CD4-positive, alpha-beta T cell treated with Interferon gamma for 1 hour (primary cell): ENCODE measurements at places on chromosomes 3 and 15.

GRCh38 chr3:20125897-20126296 is 60.1 kb downstream of the SGO1 start:
- DNase-seq = peak; percentile 52

GRCh38 chr15:84079885-84080777 is 155.4 kb upstream of the GOLGA6L4 start:
- DNase-seq = no peak

DNA sequence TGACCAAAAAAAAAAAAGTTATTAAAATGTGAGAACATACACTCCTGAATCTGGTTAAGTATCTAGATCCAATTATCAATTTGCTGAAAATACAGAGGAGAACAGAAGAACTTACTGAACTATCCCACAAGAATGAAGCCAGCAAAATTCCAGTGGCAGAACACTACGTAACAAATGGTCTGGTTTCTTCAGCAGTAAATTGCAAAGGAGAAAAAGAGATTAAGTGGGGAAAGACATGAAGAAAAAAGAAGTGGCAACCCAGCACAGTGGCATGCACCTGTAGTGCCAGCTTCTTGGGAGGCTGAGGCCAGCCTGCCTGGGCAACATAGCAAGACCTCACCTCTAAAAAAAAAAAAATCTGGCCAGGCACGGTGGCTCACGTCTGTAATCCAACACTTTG is 62.1 kb downstream of the LHFPL4 start:
- no peak for DNase-seq

- DNase-seq = no peak
Measured at GRCh38 chr15:83210619-83211018, 3.0 kb upstream of the HDGFL3 start.

- DNase-seq = no peak
Measured at GRCh38 chr3:115862099-115862498, 238.8 kb downstream of the GAP43 start.

DNA sequence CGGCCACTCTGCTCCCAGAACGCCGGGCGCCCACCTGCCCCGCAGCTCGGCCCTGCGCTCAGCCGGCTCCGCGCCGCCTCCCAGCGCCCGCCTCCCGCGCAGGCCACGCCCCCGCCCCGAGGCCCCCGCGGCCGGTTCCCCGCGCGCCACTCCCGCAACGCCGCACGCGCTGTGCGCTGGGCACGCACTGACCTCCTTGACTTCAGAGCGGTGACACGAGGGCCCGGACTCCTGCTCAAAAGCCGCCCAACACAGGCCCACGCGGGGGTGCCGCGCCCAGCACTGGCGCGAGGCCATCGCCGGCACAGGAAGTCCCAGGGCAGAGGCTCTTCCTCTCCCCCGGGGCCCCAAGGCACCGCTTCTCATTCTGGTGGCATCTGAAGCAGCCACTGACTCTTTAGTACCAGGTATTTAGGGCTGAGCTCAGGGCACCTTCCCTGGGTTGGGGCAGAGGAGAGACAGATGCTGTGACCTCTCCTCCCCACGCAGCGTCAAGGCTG is 12.4 kb downstream of the TNK2 start:
- peak; percentile 71 for DNase-seq

DNA sequence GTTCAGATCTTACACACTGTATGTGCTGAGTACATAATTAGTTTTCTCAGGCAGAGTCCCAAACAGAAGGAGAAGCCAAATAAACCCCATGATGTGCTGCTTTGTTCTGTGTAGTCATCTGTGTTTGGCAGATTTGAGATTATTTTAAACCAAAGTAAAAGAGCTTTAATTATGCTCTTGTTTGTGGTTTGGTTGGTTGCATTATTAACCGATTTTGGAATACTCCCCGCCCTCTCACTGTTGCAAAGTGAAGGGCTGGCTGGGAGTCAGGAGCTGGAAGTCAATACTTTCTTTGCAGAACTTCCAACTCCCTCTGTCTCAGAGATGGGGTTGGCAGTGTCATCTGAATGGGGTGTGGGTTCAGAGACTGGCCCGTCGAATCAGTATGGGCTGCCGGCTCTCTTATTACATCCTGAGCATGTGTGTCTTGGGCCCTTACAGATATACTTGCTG is 34.4 kb downstream of the SLCO3A1 start:
- DNase-seq = no peak

DNA sequence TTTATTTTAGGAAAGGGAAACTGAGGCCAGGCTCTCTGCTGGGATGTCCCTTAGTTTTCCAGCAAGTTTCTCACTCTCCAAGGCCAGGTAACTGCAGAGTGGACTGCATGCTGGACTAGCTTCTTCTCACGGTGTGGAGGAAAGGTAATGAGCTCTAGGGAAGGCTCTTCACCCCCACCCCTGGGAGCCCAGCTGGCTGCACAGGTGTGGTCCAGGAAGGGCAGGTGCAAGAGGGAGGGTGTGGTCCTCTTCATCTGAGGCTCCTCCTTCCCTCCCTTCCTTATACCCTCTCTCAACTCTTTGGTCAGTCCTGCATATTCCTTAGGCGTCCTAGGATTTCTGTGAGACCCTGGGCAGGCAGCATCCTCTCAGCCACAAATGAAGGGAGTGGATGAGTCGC is 33.9 kb downstream of the RNU5B-1 start:
- no peak for DNase-seq

DNA sequence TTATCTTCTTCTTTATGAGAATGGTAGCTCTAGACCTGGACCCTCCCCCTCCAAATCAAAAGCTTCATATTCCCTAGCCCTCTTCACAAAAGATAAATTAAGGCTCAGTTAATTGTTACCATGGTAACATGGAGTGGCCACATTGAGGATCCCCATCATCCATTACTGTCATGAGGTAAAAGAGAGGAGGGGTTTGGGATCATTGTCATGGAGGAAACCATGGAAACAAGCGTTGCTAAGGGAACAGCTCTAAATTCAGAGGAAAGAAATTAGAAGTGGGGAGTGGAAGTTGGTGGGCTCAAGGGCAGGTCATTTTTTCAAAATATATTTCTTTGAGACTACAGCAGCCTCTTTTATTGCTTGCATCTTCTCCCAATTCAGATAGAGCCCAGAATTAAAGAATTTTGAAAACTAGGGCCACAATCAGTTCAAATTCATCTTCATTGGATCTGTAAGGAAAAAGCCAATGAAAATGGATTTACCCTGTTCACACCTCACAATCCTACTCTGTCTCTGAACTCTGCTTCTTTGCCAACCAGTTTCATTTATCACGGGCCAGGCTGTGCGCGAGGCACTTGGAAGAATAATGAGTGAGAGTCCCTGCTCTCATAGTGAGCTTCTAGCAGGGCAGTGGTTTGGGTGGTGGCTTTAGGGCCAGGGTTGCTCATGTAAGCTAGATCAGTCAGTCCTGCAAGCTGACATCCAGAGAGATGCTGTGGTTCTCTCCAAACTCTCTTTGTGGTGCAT is 11.6 kb upstream of the AEN start:
- no peak for DNase-seq

- no peak for DNase-seq
Measured at GRCh38 chr3:187263270-187263669, 28.3 kb downstream of the MASP1 start.

DNA sequence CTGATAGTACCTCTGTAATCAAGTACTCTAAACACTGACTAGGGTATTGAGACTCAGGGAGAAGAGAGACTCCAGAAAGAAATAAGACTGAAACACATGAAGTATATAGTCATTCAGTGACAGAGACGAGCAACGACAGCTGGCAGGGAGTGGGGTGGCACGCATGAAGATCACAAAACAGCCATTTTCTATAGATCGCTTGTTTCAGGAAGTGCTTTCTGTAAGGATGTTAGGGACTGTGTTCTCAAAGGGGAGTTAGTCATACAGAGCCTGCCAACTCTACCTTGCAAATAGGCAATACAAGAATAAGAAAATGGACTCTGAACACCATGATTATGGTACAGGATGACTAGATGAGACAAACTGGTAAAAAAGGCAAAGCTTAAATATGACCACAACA is 139.5 kb downstream of the TBL1XR1 start:
- DNase-seq = peak; percentile 5

- DNase-seq = no peak
Measured at GRCh38 chr15:43524254-43524845, 6.9 kb downstream of the MAP1A start.

GRCh38 chr3:56363720-56364119 is 104.5 kb downstream of the ERC2 start:
- no peak for DNase-seq

DNA sequence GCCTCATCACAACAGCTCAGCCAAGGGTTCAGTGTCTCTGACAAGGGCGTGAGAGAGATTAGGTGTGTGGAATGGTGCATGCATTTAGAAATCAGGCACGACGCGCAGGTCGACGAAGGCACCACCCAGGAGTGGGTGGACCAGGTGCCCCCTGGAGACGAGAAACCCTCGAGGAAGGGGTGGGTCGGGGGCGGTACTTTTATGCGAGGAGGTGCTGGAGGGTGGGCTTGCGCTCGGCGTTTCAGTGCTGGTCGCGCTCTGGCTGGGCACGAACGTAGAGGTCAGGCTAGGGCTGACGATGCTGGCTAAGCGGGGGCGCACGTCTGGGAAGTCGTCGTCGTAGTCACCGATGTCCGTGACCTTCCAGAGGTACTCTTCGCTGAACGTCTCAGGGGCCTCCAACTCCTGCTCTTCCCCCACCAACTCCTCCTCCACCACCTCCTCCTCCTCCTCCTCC is 393 bp downstream of the ERICH6 start:
- peak; percentile 56 for DNase-seq

DNA sequence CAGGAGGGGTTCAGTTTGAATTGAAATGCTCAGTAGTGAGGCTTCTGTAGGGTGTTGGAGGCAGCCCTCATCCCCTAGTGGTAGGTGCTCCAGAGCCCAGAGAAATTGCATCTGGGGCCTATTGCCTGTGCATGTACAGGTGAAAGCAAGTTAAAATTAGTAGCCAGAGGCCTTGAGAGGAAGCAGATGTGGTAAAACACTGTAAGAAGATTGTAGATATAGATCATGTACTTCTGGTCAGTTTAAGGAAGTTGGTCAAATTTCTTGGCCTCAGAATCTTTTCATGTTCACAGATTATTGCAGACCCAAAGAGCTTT is 34.6 kb downstream of the IGSF10 start:
- DNase-seq = no peak

DNA sequence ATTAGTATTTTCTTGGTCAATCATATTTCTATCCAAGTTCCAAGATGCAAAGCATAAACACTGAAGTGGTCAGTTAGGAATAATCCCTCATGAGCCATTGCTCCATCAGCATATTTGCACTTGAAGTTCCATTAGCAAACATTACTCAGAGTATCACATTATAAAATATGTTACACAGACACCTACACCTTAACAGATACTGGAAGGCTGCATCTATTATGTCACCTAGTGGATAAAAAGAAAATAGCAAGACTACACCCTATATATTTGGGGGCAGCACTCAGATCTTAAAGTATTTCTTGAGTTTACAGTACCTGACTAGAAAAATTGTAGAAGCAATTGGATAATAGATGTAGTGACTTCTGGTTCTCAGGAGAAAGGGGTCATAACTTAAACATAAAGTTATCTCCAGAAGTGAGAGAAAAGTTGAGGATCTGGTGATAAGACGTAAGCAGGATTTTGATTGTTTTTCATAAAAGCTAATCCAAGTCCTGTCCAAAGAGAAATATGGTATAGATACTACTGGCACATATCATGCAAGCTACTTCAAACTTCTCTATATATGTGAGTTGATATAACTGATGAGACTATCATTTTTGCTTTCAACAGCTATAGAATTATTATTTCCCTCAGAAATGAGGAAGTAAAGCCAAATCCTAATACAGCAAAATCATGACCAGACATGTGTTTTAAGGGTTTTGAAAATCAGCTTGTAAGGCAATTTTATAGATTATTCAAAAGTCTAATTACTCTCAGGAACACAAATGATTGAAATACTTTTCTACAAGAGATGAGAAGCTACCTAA is 422.2 kb downstream of the GBE1 start:
- DNase-seq = no peak

DNA sequence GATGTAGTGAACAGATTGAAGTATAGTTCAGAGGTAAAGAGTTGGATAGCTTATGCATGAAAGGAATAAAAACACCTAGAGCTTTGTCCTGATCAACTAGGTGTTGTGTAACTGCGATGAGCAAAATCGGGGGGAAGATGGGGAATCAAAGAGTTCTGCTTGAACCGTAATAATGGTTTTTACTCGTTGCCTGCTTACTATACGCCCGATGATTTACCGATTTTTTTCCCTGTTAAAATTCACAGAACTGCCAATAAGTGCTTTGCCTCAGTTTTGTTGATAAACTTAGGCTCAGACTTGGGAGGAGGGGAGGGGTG is 783 bp upstream of the DNAJB11 start:
- no peak for DNase-seq

- peak; percentile 82 for DNase-seq
Measured at GRCh38 chr15:41115652-41116115, 396 bp downstream of the INO80 start.

GRCh38 chr3:126480861-126481260 is 5.2 kb upstream of the ZXDC start:
- DNase-seq = no peak

DNA sequence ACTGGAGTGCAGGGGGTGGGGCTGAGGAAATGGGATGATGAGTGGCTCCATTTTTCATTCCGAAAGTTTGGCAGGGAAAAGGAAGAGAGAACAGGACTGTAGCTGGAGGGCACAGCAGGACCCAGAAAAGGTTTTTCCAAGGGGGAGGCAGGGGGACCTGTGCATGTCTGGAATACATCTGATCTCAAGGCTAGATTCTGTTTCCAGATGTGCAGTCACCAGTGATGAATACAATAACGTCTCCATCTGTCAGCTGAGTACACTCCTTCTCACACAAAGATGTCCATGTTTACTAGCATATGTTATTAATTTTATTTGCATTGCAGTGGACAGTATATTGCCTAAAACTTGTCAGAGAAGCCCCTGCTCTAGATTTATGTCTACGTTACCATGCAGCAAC is 39.9 kb upstream of the PRTG start:
- no peak for DNase-seq

DNA sequence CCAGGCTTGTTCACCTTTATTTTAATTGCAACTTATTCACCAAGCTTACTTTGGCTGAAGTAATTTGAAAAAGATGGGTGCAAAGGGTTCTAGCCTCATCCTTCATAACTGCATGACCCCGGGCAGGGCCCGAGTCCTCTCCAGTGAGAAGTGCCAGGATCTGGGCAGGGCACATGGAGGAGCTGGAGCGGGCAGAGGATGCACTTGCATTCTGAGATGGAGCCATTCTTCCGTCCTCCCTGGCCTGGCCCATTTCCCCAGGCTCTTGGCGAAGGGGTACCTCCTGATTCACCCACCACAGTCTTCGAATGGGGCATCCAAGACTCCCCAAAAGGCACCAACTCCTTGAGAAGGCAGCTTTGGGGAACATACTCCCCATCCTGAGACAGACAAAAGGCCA is 22.5 kb upstream of the PLXND1 start:
- DNase-seq = no peak
